IPS DF 6.9 (cell line): ENCODE measurements at places on chromosomes 4 and X.

GRCh38 chr4:69518538-69519198 is 23.0 kb upstream of the UGT2B4 start:
- no peak overlapping the region for H3K4me3 ChIP-seq
- no peak overlapping the region for H3K27ac ChIP-seq
- no peaks in the 10 kb centered on the region for H3K27me3 ChIP-seq
- H3K36me3 ChIP-seq: no peaks in the 10 kb centered on the region
- no peaks in the 10 kb centered on the region for H3K4me1 ChIP-seq

DNA sequence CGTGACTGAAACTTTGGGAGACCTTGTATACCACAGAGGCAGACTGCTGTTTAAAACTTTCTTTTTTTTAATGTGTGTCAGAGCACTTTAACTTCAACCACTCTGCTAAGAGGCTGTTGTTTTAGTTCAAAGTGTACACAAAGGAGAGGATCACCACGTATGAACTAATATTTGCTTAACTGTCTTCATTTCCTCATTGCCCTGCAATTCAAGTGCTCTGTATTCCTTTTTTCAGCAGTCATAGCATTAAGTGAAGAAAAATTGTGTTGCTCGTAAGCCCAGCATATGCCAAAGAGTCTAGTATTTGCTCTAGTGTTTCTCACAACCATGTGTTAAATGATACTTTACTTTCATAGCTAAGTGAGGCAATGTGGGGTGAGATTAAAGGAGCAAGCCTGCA is 63.0 kb upstream of the HHIP start:
- no peak for DNase-seq
- H3K27ac ChIP-seq: no peak overlapping the region
- H3K4me3 ChIP-seq: no peak overlapping the region
- H3K36me3 ChIP-seq: no peaks in the 10 kb centered on the region
- no peaks in the 10 kb centered on the region for H3K4me1 ChIP-seq
- H3K27me3 ChIP-seq: no peaks in the 10 kb centered on the region

GRCh38 chr4:86831262-86832130 is 17.7 kb downstream of the SLC10A6 start:
- no peak for DNase-seq
- no peaks in the 10 kb centered on the region for H3K27me3 ChIP-seq
- no peaks in the 10 kb centered on the region for H3K36me3 ChIP-seq
- no peaks in the 10 kb centered on the region for H3K4me1 ChIP-seq
- H3K4me3 ChIP-seq: no peak overlapping the region

DNA sequence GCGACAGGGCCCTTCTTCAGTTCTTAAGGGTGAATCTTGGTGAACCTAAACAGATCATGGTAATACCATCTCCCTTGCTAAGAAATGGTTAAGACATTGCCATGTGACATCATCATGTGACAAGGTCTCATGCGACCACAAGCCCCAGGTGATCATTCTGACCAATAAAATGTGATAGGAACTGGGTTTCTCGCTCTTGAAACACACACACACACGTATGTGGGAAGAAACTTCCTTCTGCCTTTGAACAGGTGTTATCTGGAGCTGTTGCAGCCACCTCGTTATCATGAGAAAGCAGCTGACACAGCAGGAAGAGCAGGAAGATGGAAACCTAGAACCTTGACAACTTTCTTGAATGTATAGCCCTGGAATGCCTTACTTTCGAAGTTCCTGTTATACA is 10.2 kb downstream of the SOD3 start:
- no peak for DNase-seq
- H3K4me1 ChIP-seq: peaks cover 1% of the 10 kb centered on the region; the same call in 1 of the 2 replicates
- no peak overlapping the region for H3K27ac ChIP-seq

GRCh38 chrX:8849945-8850344 is 48.8 kb upstream of the FAM9A start:
- no peak overlapping the region for H3K4me3 ChIP-seq
- no peak overlapping the region for H3K27ac ChIP-seq

- H3K36me3 ChIP-seq: no peaks in the 10 kb centered on the region
- H3K27ac ChIP-seq: no peak overlapping the region
- DNase-seq: no peak
- H3K4me1 ChIP-seq: no peaks in the 10 kb centered on the region
Measured at GRCh38 chr4:139419388-139419914, 34.5 kb upstream of the RAB33B start.

DNA sequence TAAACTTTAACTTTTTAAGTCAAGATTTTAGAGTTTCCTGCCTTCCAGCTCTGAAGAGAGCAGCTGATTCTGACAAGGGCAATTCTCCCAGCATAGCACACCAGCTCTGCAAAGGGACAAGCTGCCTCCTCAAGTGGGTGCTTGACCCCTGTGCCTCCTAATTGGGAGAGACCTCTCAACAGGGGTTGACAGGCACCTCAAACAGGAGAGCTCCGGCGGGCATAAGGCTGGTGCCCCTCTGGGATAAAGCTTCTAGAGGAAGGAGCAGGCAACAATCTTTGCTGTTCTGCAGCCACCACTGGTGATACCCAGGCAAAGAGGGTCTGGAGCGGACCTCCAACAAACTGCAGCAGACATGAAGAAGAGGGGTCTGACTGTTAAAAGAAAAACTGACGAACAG is 872.9 kb upstream of the PCDH10 start:
- H3K4me1 ChIP-seq: no peaks in the 10 kb centered on the region
- H3K27ac ChIP-seq: no peak overlapping the region
- DNase-seq: no peak
- H3K36me3 ChIP-seq: no peaks in the 10 kb centered on the region

GRCh38 chrX:111869639-111870034 is 6.3 kb upstream of the TRPC5OS start:
- no peaks in the 10 kb centered on the region for H3K36me3 ChIP-seq
- no peaks in the 10 kb centered on the region for H3K4me1 ChIP-seq
- H3K27me3 ChIP-seq: no peaks in the 10 kb centered on the region
- DNase-seq: peak; percentile 13

GRCh38 chrX:64850371-64851082 is 125.7 kb downstream of the ZC4H2 start:
- no peak for DNase-seq
- H3K4me1 ChIP-seq: no peaks in the 10 kb centered on the region
- H3K27me3 ChIP-seq: no peaks in the 10 kb centered on the region
- no peaks in the 10 kb centered on the region for H3K36me3 ChIP-seq

- H3K27me3 ChIP-seq: no peaks in the 10 kb centered on the region
- no peaks in the 10 kb centered on the region for H3K4me1 ChIP-seq
- no peak overlapping the region for H3K27ac ChIP-seq
- H3K36me3 ChIP-seq: no peaks in the 10 kb centered on the region
- no peak overlapping the region for H3K4me3 ChIP-seq
- DNase-seq: no peak
Measured at GRCh38 chr4:128452415-128452814, 164.8 kb upstream of the PGRMC2 start.

- DNase-seq: no peak
- no peak overlapping the region for H3K27ac ChIP-seq
- no peaks in the 10 kb centered on the region for H3K27me3 ChIP-seq
- no peaks in the 10 kb centered on the region for H3K36me3 ChIP-seq
- H3K4me3 ChIP-seq: no peak overlapping the region
- no peaks in the 10 kb centered on the region for H3K4me1 ChIP-seq
Measured at GRCh38 chr4:68744368-68744767, 71.4 kb upstream of the UGT2B10 start.

DNA sequence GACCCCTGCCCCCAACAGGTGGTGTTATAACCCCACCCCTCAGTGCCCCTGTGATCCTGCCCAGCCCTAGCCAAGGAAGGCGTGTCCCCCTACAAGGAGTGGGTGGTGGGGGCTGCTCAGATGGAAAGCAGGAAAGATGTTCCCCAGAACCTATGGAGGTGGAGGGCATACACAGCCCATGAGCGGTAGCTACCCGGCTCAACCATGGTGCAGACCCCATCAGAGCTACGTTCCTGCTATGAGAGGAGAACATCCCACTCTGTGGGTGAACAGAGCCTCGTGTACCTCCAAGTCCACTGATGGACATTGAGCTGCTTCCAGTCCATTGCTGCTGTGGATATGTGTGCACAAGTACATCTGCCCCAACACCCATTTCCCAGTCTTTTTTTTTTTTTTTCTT is 71.1 kb downstream of the SHOX start:
- H3K27ac ChIP-seq: no peak overlapping the region
- no peaks in the 10 kb centered on the region for H3K27me3 ChIP-seq
- H3K4me1 ChIP-seq: no peaks in the 10 kb centered on the region
- H3K4me3 ChIP-seq: no peak overlapping the region
- DNase-seq: no peak

GRCh38 chr4:2961811-2962441 is 1.3 kb downstream of the NOP14 start:
- H3K4me3 ChIP-seq: peak overlapping the region; percentile 65; the same call in 1 of the 2 replicates
- peaks cover 8% of the 10 kb centered on the region; the same call in 1 of the 2 replicates for H3K36me3 ChIP-seq
- peaks cover 3% of the 10 kb centered on the region; the same call in 1 of the 2 replicates for H3K4me1 ChIP-seq
- H3K27ac ChIP-seq: no peak overlapping the region
- no peak for DNase-seq

GRCh38 chr4:48944756-48945241 is 38.2 kb upstream of the OCIAD2 start:
- no peak overlapping the region for H3K27ac ChIP-seq
- 0 out of 2 replicates have a peak, but pooled peaks cover 2% of the 10 kb centered on the region for H3K4me1 ChIP-seq
- H3K4me3 ChIP-seq: no peak overlapping the region

DNA sequence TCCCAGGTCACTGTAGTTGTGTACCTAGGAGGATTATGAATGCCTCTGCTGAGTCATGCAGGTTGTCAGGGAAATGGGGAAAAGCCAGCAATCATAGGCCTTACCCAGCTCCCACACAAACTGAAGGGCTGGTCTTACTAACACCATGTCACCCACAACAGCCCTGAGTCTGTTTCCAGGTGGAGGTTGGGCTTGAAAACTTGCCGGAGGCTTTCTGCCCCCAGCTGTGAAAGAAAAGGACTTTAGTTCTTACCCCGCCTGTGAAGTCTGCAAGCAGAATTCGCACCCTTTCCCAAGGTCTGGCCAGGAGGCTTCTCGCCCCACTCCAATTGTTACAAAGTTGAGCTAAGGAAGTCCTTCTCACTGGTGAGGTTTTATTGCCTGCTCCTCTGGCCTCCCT is 143.9 kb downstream of the RPS6KA6 start:
- DNase-seq: no peak
- no peaks in the 10 kb centered on the region for H3K4me1 ChIP-seq
- H3K4me3 ChIP-seq: no peak overlapping the region

DNA sequence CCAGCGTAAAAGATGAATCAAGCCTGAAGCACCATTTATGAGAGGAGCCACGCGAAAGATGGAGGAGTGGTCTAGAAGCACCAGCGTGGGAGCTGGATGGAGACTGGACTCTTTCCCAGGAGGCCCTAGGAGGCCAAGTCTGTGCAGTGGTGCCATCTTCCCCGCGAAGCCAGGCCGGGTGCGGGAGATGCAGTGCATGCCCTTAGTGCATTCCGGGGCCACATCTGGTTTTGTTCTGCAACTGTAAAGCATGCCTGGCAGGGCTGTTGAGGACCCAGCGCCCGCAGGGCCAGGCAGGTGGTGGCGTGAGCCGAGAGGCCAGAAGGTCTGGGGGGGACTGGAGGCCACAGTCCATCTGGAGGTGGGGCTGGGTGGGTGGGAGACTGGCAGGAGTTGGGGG is 78.6 kb upstream of the ADRA2C start:
- H3K27me3 ChIP-seq: no peaks in the 10 kb centered on the region
- H3K4me3 ChIP-seq: no peak overlapping the region
- H3K36me3 ChIP-seq: no peaks in the 10 kb centered on the region
- no peak overlapping the region for H3K27ac ChIP-seq

GRCh38 chr4:124083711-124084110 is 628.8 kb downstream of the ANKRD50 start:
- DNase-seq: no peak
- H3K27me3 ChIP-seq: no peaks in the 10 kb centered on the region
- H3K36me3 ChIP-seq: no peaks in the 10 kb centered on the region
- H3K4me1 ChIP-seq: no peaks in the 10 kb centered on the region

DNA sequence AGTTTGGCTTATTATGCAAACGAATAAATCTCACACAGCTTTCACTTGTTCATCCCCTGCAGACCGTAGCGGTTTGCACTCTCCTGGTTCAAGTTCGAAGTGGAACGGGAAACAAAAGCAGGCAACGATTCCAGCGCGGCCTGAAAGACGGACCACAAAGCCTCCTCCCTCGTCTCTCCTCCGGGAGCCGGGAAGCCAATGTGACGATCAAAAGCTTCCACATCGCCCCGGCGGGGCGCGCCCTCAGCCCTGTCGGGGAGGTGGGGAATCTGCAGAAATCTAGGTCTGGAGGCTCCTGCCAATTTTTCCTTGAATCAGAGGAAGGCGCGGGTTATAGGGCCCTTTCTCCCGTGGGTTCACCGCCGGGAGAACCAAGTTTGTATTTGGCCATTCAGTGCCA is 16.9 kb upstream of the ZIC3 start:
- no peak for DNase-seq
- H3K36me3 ChIP-seq: no peaks in the 10 kb centered on the region
- H3K27ac ChIP-seq: no peak overlapping the region

DNA sequence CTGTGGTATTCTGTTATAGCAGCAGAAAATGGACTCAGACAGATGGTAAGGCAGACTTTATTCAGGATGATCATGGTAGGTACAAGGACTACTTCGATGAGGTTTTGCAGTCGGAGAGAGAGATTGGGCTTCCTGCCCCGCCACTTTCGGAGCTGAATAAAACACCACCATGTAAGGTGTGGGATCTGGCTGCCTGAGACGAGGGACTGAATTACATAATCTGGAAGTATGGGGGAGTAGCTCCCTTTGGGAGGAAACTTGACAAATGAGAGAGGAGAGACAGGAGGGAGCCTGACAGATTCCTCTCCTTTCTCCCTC is 255.5 kb upstream of the GATB start:
- H3K27ac ChIP-seq: no peak overlapping the region
- no peak overlapping the region for H3K4me3 ChIP-seq
- no peaks in the 10 kb centered on the region for H3K4me1 ChIP-seq
- no peaks in the 10 kb centered on the region for H3K36me3 ChIP-seq
- DNase-seq: no peak

DNA sequence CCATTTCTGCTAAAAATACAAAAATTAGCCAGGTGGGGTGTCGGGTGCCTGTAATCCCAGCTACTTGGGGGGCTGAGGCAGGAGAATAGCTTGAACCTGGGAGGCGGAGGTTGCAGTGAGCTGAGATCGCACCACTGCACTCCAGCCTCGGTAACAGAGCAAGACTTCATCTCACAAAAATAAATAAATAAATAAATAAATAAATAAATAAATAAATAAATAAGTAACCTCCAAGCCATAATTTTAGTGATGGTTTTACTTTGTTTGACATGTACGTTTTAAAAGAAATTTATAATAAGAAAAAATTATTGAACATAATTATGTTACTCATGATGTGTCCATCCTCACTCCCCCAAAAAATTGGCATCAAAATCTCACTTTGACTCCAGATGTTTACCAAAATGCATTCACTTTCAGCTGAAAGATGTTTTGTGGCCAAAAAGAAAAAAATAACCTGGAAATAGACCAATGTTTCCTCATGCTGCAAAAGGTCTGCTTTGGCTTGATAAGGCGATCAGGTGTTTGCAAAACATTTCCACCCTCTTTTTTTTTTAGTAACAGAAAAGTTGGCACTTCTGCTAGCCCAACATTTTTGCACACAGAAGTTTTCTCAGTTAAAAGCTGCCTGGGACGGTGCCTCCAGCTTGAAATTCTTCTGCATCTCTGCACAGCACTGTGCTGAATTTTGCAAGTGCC is 42.2 kb upstream of the DHRSX start:
- no peaks in the 10 kb centered on the region for H3K27me3 ChIP-seq
- H3K4me1 ChIP-seq: no peaks in the 10 kb centered on the region
- no peaks in the 10 kb centered on the region for H3K36me3 ChIP-seq
- no peak for DNase-seq
- H3K27ac ChIP-seq: no peak overlapping the region
- H3K4me3 ChIP-seq: no peak overlapping the region

GRCh38 chr4:117479673-117480072 is 394.3 kb upstream of the TRAM1L1 start:
- H3K27ac ChIP-seq: no peak overlapping the region
- H3K27me3 ChIP-seq: no peaks in the 10 kb centered on the region
- no peaks in the 10 kb centered on the region for H3K4me1 ChIP-seq
- no peak overlapping the region for H3K4me3 ChIP-seq
